Suppressor macrophage (primary cell): ENCODE measurements at places on chromosomes 1 and 21.
A peak's percentile ranks its signal among the peaks of the same experiment; 100 is the strongest.

GRCh38 chr1:166136222-166136621, 30.6 kb downstream of the FAM78B start:
- no peak for DNase-seq

DNA sequence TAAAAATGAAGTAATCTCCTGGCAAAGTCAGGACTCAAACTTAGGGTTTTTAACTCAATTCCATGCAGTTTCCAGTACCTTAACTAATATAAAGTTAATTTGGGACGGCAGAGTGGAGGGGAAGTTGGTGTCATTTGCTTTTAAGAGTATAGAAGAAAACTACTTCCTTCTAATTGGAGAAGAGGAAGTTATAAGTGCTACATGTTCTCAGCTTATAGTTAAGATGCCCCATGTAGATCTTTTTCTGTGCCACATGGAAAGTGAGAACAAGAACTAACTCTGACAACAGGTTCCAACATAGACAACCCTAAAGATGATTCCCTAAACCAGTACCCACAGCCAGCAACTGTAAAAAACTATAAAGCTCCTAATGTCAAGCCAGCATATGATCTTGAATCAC, 11.5 kb downstream of the RRAGC start:
- peak; percentile 80 for DNase-seq

DNA sequence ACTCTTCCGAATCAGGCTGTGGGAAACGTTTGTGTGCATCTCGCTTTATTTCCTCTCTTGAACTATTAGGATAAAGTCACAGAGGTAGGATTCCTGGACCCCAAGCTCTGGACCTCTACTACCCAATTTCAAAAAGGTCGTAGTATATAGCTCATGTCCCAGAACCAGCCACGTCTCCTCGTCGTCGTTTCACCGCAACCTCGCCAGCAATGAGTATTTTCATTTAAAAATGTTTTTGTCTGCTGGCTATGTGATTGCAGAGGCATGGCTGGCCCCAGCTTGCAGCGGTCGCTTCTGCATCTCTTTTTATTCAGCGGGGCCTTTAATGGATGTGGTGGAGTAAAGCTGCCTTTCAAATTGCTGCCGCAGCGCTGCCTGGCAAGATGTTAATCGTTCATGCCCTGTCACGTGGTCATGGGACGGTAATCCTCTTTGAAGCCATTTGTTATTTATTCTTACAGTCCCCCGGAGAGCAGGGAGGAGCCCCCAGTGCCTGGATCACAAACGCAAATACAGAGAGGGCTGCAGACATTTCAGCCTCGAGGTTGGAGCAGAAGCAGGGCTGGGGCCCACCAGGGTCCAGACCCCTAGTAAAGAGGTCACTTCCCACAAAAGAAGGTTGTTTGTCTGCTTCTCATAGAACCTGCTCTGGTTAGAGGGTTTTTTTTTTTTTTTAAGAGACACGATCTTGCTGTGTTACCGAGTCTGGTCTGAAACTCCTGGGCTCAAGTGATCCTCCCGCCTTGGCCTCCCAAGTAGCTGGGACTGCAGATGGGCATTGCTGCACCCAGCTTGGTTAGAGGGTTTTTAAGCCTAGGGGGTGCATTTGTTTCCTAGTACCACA, 11.6 kb upstream of the NPHP4 start:
- no peak for DNase-seq

DNA sequence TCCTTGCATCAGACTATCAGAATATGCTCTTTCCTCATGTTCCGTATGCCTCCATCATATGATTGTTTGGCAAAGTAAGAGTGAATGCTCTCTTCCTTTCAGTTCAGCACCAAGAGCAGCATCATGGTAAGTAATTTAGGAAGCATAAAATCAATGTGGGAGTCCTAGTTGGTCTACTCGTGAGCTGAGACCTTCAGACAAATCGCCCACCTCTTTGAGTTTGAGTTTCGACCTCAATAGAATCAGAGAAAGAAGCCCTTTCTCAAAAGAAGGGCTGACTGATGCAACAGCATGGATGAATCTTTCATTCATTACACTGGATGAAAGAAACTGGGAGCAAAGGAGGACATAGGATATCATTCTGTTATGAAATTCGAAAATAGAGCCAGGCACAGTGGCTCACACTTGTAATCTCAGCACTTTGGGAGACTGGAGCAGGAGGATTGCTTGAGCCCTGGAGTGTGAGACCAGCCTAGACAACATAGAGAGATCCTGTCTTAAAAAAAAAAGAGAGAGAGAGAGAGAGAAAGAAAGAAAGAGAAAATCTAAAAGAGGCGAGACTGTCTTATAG, 112.5 kb downstream of the ZC3H11B start:
- no peak for DNase-seq

DNA sequence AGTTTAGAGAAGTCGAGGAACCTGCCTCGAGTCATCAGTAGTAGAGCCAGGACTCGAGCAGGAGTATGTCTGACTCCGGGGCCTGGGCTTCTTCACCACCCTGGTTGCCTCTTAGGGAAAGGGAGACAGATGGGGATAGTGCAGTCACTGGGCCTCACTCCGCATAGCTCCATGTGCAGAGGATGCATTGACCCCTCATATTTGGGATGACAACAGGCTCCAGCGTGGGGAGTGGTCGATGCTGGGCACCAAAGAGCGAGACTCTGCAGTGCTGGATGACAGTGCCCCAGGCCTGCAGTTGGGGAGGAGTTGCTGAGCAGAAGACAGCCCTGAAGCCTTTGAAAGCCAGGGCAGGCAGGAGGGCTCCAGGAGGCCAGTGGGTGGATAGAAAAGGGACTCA, 20.8 kb upstream of the TENT5C start:
- DNase-seq: no peak

DNA sequence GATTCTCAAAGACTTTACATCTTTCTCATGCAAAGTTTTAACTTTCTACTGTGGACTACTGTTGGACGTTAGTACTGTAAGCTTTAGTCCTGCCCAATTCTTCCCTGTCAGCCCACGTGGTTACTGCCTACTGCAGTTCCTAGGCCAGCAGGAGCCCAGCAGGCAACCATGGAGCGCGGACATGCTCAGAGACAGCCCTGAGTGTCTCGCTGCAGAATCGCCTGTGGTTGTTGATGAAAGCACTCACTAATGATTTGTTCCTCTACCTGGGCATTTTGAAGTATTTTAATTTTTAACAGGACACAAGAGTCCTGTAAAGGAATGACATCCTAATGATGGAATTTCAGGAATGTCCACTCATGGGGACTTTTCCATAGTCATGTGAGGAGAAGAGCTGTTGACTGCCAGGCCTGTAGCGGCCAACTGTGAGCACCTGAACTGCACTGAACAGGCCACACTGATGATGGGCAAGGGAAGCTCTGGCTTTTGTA, 44.1 kb downstream of the PGBD5 start:
- no peak for DNase-seq

DNA sequence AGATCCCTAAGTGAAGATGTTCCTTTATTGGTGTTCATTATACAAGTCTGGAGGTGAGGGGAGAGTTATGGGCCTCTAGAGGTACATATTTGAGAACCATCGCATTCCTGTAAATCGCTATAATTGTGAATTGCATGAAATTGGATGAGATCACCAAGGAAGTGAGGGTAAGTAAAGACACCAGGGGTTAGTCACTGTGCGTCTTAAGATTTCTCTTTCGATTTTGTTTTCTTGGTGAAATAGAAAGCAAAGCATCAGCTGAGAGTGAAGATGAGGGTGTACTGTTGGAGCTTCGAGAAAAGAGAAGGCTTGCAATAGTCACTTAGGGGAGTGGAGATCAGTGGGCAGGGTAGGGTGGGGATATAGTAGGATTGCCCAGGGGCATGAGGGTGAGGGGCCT, 82.1 kb downstream of the RAVER2 start:
- DNase-seq: no peak

DNA sequence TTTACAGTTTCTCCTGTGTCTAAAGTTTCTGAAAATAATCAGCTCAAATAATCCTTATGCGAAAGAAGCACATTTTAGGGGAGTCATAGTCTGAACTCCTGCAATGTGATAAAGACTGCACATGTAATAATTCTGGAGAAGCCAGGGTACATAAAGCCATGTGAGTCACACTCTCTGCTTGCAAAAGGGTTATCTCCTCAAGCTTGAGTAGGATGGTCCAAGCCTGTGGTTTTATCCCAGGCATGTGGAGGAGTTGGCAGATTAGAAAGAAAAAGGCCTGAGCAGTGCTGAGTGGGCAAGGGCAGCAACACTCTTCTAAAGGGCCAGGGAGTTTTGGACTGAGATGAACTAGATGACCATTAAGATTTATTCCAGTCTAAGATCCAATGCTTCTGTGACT, 220.4 kb downstream of the RHOU start:
- peak; percentile 52 for DNase-seq
